Calu3 (cell line): ENCODE measurements at places on chromosomes 2 and 18. TPM values are rescaled to one million over a fixed set of nuclear protein-coding genes. Genes with fewer than 3 reads are reported as not detected.

DNA sequence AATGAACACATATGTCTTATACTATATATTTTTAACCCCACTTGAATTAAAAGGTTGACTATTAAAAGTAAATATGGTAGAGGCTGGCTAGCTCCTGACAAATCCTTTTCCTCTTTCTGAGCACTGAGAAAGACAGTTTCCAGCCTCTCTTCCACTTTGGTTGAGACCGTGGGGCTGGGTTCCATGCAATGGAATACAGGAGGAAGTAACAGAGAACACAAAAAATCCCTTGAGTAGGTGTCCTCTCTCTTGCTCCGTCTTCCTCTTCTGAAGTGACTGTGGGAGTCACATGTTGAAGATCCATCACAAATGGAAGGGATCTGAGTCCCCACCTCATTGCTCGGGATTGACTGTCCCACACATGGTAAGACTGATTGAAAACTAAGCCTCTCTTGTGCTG, 36.6 kb upstream of the SIGLEC15 start:
- DNase-seq, result no peak

DNA sequence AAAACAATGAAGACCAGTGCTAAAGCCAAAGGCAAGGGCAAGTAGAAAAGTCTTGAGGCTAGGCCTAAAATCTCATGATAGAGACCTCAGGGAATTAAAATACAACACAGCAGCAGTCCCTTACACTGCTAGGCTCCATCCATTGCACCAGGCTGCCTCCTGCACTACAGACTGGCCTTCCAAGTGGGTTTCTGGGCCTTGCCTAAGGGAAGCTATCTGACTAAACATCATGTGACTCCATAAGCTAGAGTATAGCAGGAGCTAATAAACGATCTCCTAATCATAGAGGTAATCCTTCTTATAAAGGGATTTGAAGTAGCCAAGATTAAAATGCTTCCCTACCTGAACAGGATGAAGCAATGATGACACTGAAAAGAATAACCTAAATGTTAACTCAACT, 77.6 kb upstream of the NFU1 start:
- no peak for DNase-seq

DNA sequence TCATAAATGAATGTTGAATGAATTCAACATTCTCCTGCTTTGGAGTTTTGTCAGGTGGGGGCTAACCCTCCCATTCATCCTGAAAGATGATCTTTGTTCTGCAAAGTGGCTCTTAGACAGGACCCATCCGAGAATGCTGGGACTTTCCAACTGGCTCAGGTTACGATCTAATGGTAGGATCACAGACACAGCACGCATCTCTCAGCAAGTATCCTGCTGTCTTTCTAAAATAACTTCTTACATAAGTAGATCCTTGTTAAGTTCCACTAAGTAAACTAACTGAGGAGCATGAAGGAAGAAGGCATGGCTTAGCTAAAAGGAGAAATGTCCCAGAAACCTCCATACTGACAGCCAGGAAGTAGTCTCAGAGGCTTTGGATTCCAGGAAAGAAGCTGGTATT, 23.7 kb downstream of the CYP27A1 start:
- DNase-seq, result no peak

DNA sequence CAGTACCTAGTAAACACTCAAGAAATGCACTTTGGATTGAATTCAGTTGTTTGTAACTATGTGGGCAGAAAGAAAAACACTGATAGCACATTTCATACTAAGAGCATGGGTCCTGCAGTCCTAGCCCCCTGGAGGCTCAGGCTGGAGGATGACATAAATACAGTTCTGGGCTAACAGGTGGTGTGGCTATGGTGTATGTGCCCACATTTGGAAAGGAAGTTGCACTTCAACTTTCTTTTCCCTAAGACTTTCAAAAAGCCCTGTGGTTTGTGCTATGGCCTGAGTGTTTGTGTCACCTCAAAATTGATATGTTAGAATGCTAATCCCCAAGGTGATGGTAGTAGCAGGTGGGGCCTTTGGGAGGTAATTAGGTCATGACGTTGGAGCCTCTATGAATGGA, 218.2 kb downstream of the CDCA7 start:
- DNase-seq, result no peak

DNA sequence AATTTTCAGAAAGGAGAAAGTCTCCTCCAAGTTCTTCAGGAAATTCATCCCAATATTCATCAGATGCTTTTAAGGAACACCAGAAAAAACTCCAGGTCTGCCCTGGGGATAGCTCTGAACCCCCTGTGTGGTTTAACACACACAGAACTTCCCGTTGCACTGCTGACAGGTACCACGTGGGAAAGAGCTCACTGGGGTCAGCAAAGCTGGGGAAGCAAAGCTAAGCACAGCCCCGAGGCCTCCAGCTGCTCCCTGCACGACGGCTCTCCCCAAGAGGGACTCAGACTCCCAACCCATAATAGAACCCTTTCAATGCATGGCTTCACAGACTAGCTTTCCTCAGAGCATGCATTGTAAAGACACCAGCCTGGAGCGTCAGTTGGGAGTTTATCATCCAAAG, 28.0 kb downstream of the ADI1 start:
- DNase-seq, result no peak

Gene CRYGD
- total RNA-seq, result not detected in 2 replicates

Gene ARHGEF33
- 0.34 and 0.71 TPM in 2 replicates for total RNA-seq
